ENCODE measurements at places on chromosomes 11 and 22.

DNA sequence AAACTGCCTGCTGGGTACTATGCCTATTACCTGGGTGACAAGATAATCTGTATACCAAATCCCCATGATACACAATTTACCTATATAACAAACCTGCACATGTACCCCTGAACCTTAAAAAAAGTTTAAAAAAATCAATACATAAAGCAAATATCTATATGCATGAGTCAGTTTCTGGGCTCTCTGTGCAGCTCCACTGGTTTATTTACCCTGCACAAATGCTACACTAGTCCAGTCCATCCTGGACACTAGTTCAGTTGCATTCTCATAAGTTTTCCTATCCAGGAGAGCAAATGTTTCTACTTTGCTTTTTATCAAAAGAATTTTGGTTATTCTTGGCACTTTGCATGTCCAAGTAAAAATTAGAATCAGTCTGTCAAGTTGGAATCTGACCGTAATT lies 99.8 kb upstream of the OLFML1 start:
- no peak for DNase-seq

DNA sequence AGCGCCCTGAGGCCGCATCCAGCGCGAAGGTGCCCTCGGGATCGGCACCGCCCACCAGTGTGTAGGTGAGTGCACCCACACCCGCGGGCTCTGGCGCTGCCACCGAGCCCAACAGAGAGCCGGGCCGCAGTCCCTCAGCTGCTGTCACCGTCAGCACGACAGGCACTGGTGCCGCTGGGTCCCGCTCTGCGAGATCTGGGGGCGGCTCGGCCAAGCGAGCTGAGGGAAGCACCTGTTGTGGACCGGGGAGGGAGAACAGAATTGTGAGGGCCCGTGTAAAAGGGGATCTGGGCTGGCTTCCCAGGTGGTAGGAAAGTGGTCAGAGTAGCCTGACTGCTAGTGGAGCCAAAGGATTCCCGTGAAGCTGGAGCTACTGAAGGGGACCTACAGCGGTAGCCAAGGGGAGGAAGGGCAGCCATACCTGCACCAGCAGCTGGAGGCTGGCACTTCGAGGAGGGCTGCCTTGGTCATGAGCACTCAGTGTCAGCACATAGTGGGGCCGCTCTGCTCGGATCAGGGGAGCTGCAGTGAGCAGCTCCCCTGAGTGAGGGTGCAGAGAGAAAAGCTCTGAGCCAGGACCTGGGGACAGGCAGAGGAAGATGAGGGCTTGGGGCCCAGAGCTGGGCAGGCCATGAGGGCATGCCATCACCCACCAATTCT lies 11.5 kb upstream of the TPP1 start:
- DNase-seq: no peak

- no peak for DNase-seq
Observed at GRCh38 chr11:1659506-1659905, 29.9 kb downstream of the KRTAP5-5 start.

- DNase-seq: no peak
Observed at GRCh38 chr11:121237686-121238658, 54.6 kb upstream of the SC5D start.

- no peak for DNase-seq
Observed at GRCh38 chr11:111308140-111308539, 9.8 kb downstream of the POU2AF3 start.

- no peak for DNase-seq
Observed at GRCh38 chr11:108009497-108010370, 1.0 kb downstream of the CUL5 start.

GRCh38 chr11:13672576-13673210 lies 4.2 kb downstream of the FAR1 start:
- peak; percentile 24 for DNase-seq

DNA sequence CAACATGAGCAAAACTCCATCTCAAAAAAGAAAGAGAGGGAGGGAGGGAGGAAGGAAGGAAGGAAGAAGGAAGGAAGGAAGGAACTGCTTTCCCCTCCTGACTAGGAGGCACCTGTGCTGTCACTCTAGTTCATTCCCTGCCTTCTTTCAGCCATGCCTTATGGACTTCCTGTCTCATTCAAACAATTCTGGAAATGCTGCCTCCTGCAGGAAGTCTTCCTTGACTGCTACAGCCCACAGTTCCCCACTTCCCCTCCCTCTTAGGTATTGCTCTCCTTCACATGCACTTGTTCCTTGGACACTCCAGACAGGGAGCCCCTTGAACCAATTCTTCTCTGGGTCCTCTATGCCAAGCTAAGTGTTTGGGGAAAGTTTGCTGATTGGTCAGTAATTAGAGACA lies 31.6 kb upstream of the WNT11 start:
- DNase-seq: no peak

- peak; percentile 100 for DNase-seq
Observed at GRCh38 chr11:65919141-65919572, at the start of gene DRAP1. Gene DRAP1 (plus strand): TSS chr11:65919426. CDS start chr11:65919502, 76 bp downstream.

DNA sequence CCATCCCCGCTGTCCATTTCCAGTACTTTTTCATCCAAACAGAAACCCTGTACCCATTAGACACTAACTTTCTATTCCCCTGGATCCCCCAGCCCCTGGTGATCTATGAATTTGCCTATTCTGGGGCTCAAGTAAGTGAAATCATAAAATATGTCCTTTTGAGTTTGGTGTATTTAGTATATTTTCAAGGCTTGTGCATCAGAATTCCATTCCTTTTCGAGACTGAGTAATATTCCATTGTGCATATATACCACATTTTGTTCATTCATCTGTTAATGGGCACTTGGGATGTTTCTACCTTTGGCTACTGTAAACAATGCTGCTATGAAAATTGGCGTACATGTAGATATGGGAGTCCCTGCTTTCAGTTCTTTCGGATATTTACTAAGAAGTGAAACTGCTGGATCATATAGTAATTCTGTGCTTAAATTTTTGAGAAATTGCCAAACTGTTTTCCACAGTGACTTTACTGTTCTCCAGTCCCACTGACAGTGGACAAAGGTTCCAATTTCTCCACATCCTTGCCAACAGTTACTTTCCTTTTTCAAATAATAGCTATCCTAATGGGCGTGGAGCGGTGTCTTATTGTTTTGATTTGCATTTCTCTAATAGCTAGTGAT lies 16.1 kb downstream of the APLP2 start:
- DNase-seq: no peak

DNA sequence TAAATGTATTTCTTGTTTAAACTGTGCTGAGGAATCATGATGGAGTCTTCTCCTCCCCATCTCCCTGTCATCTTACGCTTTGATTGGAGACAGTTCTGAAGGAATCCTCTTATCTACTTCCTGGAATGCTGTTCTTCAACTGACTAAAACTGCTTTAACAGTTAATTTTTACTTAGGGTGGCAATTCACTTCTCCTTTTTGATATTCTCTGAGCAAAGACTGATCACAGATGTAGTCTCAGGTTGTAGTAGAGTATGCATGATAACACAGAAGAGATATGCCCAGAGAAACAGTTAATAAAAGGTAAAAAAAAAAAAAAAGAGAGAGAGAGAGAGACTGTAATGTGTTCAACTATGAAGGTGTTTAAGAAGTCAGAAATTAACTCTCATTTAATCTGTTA lies 1.4 kb upstream of the CASP5 start:
- DNase-seq: no peak

DNA sequence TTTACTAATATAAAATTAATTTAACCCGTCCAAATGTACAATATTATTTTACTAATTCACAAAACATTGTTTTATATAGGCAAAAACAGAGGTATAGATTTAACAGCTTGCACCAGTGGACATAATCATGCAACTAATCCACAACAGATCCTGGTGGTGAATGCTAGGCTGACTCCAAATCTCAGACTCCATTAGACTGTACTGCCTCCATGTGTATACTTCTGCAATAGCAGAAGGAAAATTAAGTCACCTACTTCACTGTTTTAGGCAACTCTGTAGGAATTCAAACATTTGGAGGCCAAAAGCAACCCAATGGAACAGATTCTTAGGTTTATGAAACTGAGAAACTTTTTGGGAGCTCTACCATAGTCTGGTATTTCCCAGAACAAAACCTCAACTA lies 30.0 kb upstream of the RAB39A start:
- DNase-seq: peak; percentile 48

DNA sequence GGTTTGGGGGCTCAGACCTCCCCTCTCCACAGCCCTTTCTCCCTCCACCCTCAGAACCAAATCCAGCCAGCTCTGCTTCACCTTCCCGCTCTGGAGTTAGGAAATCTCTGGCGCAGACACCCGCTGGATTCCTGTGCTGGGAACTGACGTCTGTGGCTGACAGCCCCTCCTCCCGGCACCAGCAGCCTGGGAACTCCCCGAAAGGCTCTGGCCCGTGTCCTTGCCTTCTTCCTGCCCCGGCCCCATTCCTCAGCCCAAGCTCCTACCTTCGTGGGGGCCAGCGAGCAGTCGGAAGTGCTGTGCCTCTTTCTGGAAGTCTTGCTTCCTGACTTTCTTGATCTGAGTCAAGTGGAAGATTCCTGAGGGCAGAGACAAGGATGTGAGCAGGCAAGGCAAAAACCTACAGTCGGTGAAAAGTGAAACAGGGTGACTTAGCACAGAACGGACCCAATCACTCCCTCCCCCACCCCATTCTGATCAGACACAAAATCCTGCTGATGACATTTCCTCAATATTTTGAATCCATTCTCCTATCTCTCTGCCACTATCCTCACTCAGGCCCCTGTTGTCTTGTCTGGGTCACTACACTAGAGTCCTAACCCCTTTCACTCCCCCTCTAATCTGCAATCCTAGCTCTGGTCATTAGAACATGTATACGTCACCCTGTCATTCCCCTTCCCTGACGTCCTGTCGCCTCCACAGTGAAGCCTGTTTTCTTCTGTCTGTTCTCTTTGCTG lies 34.1 kb downstream of the CHRDL2 start:
- peak; percentile 39 for DNase-seq

GRCh38 chr11:35303596-35304385 lies 115.6 kb downstream of the SLC1A2 start:
- no peak for DNase-seq

DNA sequence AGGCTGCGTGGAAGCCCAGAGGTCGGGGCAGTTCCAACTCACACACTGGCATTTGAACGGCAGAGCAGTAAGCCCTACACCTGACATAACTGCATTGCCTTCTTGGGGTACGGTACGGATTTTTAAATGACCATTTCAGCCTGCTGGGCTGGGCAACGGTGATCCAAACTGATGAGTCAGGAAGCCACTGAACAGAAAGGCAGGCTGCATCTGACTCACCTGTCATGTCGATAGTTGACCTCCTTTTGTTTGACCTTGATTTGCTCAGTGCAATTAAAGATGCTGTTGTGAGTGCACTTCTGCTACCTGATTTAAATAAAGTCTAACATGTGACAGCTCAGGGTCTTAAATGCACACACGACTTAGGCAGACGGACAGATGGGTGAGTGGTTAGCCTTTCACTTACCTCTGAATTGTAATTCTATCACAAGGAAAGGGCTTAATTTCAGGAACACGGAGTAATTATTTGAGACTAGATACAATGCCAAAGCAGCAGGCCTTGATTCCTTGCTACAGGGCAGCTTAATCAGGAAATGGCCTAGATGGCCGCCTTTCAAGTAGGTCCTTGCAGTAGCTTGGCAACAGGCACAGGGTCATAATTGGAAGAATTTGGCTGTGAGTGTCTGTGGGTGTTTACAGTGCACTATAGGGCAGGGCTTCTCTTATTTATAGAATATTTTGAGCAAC lies 52.2 kb downstream of the BMAL1 start:
- DNase-seq: no peak

- DNase-seq: no peak
Observed at GRCh38 chr22:42560781-42561180, 7.0 kb downstream of the SERHL2 start.

DNA sequence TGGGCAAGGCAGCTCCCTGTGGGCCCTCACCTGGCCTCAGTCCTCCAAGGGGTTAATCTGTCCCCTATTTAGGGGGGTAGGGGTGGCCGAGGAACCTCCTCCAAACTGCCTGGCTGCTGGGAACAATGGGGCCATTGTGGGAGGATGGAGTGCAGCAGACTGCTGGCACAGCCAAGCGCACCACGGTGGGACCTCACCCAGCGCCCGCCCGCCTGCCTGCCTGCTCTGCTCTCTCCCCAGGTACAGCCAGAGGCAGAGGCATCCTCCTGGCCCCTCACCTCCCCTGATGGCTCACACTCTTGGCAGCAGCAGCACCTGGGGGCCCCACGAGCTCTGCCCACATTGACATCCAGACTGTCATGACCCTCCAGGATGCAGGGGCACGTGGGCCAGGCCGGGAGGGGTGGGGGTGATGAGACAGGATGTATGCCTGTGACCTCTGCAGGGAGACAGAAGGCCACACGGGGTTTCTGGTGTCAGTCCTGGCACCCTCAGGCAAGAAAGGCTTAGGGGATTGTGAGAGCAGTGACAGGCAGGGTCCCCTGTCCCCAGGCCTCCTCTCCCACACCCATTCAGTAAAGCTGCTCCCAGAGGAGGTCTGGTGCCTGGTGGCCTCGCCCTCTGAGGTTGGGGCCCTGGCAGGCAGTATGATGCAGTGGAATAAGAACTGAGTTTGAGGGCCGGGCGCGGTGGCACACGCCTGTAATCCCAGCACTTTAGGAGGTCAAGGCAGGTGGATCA lies 11.4 kb downstream of the BCL9L start:
- no peak for DNase-seq

- DNase-seq: no peak
Observed at GRCh38 chr11:91081440-91082043, 858.7 kb upstream of the CHORDC1 start.

DNA sequence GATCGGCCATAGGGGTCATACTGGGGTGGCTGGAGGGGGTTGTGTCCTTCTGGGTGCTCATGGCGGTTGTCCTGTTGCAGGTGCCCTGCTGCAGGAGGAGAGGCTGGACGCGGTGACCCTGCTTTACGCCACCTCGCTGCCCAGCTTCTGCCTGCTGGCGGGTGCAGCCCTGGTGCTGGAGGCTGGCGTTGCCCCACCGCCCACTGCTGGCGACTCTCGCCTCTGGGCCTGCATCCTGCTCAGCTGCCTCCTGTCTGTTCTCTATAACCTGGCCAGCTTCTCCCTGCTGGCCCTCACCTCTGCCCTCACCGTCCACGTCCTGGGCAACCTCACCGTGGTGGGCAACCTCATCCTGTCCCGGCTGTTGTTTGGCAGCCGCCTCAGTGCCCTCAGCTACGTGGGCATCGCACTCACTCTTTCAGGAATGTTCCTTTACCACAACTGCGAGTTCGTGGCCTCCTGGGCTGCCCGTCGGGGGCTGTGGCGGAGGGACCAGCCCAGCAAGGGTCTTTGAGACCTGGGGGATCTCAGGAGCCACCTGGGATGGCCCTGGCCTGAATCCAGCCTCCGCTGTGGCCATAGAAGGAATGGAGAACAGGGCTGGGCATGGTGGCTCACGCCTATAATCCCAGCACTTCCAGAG lies 11.1 kb downstream of the SLC35E4 start:
- no peak for DNase-seq
